ENCODE measurements at places on chromosomes 11 and 22. TPM values are rescaled to one million over a fixed set of nuclear protein-coding genes. Genes with fewer than 3 reads are reported as not detected.
A peak's percentile ranks its signal among the peaks of the same experiment; 100 is the strongest.

GRCh38 chr22:43222262-43222661 is 35.3 kb upstream of the TTLL12 start:
- no peak for DNase-seq

GRCh38 chr22:45684169-45684568 is 12.5 kb downstream of the ATXN10 start:
- peak; percentile 84 for DNase-seq

GRCh38 chr11:103055221-103055890 is 36.6 kb downstream of the DCUN1D5 start:
- DNase-seq = peak; percentile 30

Gene MPZL3
- 8.5 TPM for total RNA-seq

- peak; percentile 52 for DNase-seq
These were observed at the start of gene CFAP300 for GRCh38 chr11:102047305-102047924. CFAP300 (plus strand) TSS chr11:102047437; CDS start chr11:102047471, 34 bp downstream.

Gene MOGAT2
- not detected for total RNA-seq

DNA sequence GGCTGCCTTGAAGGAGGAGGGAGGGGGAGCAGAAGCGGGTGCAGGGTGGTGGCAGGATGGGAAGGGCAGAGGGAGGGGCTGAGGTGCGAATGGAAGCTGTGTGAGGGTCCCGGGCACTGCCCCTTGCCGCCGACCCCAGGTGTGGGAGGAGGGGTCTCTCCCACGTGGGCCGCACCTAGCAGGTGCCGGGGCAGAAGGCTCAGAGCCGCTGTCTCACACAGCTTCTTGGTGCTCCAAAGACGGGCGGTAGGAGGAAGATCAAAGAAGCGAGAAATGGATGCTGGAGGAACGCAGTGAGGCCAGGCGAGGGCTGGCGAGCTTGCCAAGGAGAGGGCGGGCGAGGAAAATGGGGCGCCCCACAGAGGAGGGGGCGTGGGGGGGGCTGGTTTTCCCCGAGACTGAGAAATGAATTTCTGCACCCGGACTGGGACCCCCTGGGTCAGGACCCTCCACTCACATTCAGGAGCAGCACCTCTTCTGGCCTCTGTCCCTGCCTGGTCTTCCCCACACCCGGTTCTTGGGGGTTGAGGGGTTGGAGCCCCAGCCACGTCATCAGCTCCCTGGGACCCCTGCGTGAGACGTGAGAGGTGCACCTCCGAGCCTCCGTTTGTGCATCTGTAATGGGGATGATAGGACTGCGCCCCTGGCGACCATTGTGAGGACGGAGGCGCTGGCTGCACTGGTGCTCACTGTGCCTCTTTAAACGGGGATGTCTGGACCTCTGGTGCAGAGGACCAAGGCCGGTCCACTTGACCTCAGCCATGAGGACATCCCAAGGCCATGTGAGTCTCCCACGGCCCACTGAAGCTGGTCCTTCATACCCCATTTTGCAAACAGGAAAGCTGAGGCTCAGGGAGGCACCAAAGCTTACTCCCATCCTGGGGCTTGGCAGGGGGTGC is 16.8 kb downstream of the LSP1 start:
- DNase-seq = no peak

DNA sequence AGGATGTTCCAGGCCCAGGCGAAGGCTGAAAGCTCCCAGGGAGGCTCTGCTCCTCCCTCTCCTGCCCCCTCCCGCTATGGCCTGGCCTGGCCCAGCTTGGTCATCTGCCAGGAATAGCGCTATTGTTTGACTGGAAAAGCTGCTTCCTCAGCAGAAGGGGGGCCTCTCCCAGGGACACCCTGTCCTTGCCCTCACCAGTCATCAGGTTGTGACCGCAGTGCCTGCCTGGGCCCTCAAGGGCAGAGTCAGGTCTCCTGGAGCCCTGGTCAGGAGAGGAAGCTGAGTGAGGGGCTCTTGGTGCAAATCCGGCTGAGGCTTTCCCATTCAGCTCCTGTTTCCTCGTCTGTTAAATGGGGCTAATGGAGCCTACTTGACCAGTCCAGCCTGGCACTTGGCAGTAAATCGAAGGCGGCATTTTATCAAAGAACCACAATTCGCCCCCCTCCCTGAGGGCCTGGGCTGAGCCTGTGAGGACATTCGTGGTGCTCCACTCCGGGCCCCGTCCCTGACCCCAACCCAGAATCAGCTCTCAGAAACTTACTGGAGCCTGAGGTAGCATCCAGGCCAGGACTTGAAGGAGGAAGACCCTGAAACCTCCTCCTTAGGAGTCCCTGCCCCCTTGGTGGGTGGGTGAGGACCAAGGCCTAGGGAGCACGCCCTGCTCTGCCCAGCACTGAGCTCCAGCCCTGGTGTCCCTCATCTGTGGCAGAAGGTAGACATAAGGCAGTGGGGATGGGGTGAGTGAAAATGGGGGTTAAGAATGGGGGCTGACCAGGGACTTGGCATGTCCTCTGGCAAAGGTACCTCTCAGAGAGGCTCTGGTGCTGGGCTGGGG is 2.0 kb upstream of the CASTOR1 start:
- no peak for DNase-seq

Gene HIKESHI
- total RNA-seq = 42.3 TPM

All from astrocyte (in vitro differentiated cells and primary cell).